ENCODE measurements at places on chromosomes 5 and 9.

DNA sequence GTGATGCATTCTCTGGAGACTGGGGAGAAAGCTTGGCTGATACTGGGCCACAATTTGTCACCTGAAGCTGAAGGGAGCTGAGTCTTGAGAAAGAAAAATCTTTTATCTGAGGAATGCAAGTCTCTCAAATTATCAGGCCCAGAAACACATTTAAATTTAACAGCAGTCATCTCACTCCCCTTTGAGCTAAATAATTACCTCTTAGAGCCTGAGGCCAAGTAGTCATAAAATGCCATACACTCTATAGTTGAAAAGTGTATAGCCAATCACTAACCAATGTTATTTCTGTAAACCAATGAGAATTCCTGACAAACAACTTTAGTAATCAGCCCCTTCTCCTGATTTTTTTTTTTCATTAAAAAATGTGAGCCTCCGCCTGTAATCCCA is 32.7 kb upstream of the DAPK1 start:
- no peak for DNase-seq

- no peak for DNase-seq
Observed at GRCh38 chr9:136499071-136499934, 16.5 kb upstream of the SEC16A start.

DNA sequence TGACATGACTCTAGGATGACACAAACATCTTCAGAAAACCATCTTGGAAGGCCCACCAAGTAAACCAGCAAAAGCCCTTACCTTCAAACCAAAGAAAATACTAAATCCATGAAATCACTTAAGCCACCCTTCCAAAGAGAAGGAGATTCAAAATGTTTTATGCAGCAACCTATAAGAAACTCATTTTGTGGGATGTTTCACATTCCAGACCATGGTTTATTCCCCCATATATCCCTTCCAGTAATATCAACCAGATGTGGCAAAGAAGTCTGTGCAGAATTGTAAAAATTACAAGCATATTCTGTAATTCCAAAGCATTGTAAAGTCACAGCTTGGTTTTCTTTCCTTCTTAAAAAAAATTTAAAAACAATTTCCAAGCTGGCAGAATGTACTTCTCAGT is 117.4 kb downstream of the SLIT3 start:
- DNase-seq = peak; percentile 77

GRCh38 chr5:36298552-36298951 is 3.1 kb downstream of the RANBP3L start:
- DNase-seq = peak; percentile 65

DNA sequence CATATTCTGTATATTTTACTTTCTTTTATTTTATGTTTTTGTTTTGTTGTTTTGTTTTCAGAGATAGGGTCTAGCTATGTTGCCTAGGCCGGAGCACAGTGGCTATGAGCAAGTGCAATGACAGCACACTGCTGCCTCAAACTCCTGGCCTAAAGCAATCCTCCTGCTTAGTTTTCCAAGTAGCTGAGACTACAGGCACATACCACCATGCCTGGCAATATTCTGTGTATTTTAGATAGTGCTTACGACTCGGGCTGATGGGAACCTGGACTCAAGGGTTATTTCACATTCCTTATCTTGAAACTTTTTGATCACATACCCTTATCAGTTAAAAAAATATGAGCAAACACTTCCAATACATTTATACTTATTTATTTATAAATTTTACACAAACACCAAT is 119.0 kb upstream of the STARD4 start:
- DNase-seq = no peak

GRCh38 chr5:56449071-56449640 is 216.0 kb upstream of the ANKRD55 start:
- DNase-seq = no peak

DNA sequence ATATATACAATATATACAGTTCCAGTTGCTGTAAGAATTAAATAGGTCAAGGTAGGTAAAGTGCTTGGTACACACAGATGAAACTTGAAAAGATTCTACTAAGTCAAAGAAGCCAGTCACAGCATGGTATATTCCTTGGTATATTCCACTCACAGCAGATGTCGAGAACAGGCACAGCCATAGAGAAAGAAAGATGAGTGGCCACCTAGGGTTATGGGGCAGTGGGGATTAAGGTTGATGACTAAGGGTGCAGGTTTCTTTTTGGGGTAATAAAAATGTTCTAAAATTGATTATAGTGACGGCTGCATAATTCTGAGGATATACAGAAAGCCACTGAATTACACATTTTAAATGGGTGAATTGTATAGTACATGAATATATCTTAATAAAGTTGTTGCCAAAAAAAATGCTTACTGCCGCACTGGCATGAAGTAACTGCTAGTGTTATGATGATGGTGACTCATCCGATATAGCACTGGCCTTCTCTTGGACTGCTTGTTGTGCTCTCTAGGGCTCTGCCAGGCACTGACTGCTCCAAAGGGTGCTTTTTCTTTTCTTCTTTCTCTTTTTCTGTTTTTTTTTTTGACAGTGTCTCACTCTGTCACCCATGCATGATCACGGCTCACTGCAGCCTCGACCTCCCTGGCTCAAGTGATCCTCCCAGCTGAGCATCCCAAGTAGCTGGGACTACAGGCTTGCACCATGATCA is 23.5 kb downstream of the TBC1D2 start:
- peak; percentile 69 for DNase-seq

GRCh38 chr9:94153905-94154304 is 69.6 kb downstream of the PTPDC1 start:
- DNase-seq = no peak

GRCh38 chr5:157350939-157351801 is 85.2 kb downstream of the CYFIP2 start:
- DNase-seq = no peak

GRCh38 chr9:19488721-19489120 is 79.9 kb downstream of the ACER2 start:
- DNase-seq = no peak

- DNase-seq = no peak
Observed at GRCh38 chr5:178564397-178564796, 25.8 kb downstream of the COL23A1 start.

DNA sequence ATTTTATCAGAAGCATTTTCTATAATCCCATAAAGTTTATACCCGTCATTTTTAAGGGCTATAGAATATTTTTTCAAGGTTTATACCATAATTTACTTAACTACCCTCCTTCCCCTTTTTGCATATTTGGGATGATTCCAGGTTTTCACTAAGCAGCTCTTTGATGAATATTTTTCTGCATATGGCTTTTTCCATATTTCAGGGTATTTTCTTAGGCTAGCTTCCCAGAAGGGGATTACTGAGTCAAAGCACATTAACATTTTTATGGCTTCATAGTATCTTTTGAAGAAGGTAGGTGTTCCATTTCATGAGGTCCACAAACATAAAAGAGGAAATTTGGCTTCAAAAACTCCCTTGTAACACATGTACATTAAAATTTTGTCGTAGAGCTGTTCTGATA is 14.6 kb upstream of the COL15A1 start:
- peak; percentile 7 for DNase-seq

DNA sequence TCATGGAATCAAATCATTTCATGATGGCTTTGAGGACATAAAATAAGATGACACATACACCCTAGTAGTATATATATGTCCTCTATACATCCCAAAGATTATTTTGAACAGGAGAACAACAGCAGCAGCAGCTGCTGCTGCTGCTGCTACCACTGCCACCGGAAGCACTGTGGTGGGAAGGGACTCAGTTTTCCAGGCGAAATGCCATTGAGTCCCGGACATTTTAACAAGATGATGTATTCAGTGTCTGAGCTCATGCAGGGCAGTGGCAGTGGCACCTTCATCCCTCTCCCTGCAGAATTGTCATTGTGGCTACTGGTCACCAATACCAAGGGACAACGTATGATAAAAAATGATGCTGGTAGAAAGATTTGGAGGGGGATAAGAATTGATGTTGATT is 151.3 kb downstream of the CHSY3 start:
- DNase-seq = no peak

DNA sequence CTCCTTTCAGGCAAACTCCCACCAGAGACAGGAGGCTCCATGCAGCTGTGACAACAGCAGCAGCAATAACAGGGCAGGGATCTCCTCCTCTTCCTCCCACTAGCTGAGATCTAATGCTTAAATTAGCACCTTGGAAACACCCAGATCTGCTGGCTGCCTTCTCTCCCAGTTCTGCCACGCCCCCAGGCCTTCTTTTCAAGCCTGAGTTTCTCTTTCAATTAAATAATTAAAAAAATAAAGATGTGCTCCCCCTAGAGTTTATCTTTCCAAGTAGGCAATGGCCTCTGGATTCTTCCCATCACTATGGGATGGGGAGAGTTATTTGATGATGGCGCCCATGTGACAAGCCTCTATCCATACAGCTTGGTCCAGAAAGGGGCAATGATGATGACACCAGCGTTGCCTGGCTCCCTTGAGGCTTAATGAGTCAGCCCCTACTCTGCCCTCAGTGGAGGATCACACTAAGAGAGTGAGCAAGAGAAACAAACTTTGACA is 3.8 kb downstream of the FAM219A start:
- peak; percentile 17 for DNase-seq

DNA sequence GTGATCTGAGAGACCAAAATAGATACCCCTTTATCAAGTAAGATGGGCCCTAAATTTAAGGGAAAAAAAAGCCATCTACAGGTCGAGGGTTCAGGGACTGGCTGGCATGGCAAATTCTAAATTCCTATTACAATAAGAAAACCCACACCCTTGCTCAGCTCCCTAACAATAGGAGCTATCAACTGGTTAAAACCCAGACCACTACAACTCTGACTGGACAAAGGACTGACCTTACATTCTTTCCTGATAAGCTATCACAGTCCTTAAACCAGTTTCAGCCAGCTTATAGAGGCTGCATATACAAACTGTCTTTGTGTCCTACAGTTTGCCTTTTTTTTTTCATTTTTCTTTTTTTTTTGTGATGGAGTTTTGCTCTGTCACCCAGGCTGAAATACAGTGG is 803.6 kb downstream of the NR2F1-AS1 start:
- no peak for DNase-seq

DNA sequence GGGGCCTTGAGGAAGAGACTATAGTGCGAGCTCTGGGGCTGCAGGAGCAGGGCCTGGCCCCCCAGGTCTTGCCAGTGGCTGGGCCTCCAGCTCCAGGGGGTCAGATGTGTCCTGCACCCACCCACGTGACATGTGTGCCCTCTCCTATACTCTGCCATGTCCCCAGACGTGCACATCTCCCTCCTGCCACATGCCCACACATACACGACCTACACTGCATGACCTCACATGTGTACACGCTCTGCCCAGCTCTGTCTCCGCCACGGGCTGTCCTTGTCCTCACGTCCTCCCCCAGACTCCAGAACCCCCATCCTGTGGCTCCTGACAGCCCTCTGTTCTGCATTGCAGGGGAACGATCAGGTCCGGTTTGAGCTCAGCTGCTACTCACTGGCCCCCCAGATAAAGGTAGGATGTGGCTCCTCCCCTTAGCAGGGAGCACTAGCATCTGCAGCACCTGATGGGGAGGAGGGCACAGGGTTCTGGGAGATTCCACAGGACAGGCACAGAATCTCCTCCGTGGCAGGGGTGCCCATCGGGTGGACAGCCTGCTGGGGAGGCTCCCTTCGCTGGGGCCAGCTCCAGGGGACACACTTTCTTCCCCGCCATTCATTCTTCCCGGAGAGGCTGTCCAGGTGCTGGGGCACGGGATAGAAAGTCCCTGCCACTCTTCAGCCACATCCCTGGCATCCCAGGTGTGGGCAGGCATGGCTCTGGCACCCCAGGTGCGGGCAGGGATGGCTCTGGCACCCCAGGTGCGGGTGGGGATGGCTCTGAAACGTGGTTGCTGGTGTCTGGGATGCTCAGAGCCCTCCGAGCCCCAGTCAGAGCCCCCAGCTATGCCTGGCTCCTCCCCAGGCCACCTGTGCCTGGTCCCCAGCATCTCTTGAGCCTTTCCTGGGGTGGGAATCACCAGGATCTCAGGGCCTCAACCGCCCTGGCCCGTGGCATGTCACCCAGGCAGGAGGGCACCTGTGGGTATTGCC is 19.3 kb downstream of the ASS1 start:
- DNase-seq = no peak

- DNase-seq = no peak
Observed at GRCh38 chr5:145025775-145026174, 809.4 kb downstream of the PRELID2 start.

DNA sequence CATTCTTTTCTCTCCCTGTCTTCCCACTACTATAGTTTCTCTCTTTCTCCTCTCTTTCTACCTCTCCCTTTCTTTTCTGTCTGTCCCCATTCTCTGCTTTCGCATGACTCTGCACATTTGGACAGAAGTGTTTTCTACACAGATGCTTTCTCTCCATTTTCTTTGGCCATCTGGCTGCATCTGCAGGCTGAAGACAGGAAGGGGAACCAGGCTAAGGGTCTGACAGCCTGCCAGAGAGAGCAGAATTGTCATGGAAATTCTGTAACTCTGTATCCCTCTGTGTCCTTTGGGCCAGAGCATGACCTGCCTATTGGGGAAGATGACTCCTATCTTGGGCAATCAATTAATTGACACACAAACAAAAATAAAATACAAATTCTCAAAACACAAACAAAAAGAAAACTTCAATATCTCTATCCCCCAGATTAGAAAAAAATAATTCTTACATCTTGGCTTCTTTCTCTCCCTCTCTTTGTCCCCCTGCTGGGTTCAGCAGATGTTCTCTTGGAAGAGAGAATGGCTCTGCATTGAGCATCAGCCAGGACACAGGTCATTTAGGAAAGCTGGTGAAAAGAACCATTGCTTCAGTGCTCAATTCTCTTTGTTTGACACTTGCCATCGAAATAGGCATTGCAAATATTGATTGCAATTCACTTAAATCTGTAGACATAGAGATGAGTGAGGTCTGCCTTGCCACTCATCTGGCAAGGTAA is 415.9 kb upstream of the KLF4 start:
- no peak for DNase-seq

- no peak for DNase-seq
Observed at GRCh38 chr5:174601946-174602345, 122.4 kb upstream of the MSX2 start.

GRCh38 chr5:54844905-54845566 is 140.4 kb downstream of the ESM1 start:
- DNase-seq = no peak

- no peak for DNase-seq
Observed at GRCh38 chr9:31467075-31467474, 917.4 kb upstream of the ACO1 start.

- DNase-seq = no peak
Observed at GRCh38 chr5:84292788-84293653, 91.7 kb downstream of the EDIL3 start.

- DNase-seq = no peak
Observed at GRCh38 chr5:94632024-94632423, 13.6 kb downstream of the SLF1 start.

GRCh38 chr9:105052346-105052745 is 124.4 kb upstream of the ABCA1 start:
- no peak for DNase-seq

DNA sequence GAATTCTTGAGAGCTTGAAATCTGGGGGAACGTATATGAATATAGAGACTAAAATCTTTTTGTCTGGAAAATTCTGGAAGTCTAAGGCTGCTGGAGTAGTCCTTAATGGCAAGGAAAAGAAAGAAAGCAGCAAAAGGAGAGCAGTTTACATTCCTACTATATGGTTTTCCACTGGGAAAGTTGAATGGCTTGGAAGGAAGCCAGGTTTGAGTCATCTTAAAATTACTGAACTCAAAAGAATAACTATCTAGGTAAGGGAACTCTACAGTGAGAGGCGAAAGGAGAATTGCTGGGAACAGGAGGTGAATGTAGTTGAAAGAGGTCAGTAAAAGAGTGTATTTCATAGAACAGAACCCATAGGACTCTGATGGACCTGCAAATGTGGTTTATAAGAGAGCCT is 258.1 kb upstream of the EDIL3 start:
- DNase-seq = peak; percentile 5

GRCh38 chr9:115957585-115957984 is 196.0 kb upstream of the PAPPA start:
- DNase-seq = no peak

- no peak for DNase-seq
Observed at GRCh38 chr5:32201122-32201753, 27.1 kb upstream of the GOLPH3 start.

Data from AG04449 (cell line).